ENCODE measurements at places on chromosomes 7 and 10. TPM values are rescaled to one million over a fixed set of nuclear protein-coding genes. Genes with fewer than 3 reads are reported as not detected.

The COMTD1 gene
- total RNA-seq, result 75.0 TPM

The SFTPA2 gene
- not detected for total RNA-seq

The HOXA5 gene
- 4.1 TPM for total RNA-seq

The SPDYE3 gene
- not detected for total RNA-seq

The ZNF138 gene
- 27.2 TPM for total RNA-seq

The WIPF3 gene
- total RNA-seq, result not detected

The FANK1 gene
- total RNA-seq, result not detected

The GPR26 gene
- total RNA-seq, result not detected

The GRID1 gene
- 0.18 TPM for total RNA-seq

The IFIT1B gene
- 0.78 TPM for total RNA-seq

The SP4 gene
- total RNA-seq, result 8.9 TPM

The RGR gene
- not detected for total RNA-seq

All from Karpas-422 (cell line).